ENCODE measurements at places on chromosomes 6 and 20.
A peak's percentile ranks its signal among the peaks of the same experiment; 100 is the strongest.

- DNase-seq, result no peak
These were observed 129.5 kb upstream of the GGTLC1 start for GRCh38 chr20:24118034-24118433.

DNA sequence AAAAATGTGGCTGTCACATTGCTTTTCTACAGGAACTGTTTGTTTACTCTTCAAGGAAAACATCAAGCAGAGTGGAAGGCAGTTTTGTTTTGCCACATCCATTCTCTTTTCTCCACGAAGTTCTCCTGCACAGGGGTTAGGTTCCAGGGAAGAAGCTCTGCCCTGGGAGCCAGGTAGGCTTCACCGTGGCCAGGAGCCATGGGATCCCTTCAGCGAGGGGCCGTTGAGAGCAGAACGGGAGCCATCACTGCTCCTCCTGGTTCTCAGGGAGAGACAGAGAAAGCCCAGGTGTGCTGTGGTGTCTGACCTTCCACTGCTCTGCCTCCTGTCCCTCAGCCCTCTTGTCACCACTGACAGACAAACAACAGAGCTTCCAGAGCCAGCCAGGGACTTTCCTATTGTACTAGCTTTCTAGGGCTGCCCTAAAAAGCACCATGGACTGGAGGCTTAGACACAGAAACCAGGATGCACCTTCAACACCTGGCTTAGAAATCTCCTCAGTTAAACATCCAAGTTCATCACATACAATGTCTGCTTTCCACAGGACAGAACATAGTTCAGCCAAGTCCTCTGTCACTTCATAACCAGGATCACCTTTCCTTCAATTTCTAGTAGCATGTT, 75.6 kb upstream of the SLC22A23 start:
- DNase-seq, result no peak

DNA sequence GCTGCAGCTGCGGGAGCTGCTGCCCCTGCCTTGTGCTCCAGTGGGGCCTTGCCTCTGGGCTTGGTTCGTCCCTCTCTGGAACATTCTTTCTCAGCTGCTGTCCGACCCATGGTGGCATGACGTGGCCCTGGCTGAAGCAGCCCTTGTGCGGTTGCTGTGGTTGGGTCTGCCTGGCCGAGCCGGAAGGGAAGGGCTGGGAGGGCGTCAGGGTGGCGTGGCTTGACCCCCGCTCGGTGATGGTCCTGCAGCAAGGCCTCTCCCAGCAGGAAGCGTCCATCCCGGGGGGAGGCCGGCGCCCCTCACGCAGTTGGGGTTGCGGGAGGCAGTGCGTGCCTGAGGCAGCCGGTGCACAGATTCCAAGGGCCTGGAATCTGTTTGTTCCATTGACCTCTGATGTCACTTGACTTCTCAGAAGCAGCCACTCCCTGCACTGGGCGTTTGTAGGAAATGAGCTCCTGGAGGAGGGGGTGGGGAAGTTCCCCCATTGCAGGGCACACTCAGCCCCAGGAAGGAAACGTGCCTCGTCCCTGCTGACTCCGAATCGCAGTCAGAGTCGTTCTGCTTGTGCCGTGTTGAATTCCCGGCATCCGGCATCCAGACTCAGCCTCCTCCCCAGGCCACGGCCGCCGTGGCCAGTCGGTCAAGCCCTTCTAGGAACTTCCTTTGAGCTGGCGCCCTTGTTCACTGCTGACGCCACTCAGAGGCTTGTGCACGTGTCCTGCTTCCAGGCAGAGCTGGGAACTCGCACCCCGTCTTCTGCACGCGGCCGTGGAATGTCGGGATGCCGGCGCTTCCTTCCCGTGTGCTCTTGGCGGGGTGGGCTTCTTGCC, 9.7 kb upstream of the TNFRSF6B start:
- DNase-seq, result no peak

DNA sequence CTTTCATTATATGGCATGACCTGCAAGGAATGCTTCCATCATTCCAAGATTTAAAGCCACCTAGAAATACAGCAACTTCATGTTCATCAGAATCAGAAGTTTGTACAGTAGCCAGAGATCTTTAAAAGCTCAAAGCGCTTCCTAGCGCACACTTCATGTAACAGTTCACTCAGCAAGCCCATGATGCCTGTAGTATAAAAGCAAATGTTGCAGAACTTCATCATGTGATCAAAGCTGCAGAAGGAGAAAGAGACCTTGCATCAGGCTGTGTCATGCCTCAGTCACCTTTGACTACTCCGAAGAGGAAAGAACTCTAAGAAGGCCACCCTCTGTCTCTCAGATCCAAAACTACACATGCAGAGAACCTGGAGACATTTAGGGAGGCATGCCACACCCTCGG, 78.5 kb downstream of the AGPAT4 start:
- no peak for DNase-seq

DNA sequence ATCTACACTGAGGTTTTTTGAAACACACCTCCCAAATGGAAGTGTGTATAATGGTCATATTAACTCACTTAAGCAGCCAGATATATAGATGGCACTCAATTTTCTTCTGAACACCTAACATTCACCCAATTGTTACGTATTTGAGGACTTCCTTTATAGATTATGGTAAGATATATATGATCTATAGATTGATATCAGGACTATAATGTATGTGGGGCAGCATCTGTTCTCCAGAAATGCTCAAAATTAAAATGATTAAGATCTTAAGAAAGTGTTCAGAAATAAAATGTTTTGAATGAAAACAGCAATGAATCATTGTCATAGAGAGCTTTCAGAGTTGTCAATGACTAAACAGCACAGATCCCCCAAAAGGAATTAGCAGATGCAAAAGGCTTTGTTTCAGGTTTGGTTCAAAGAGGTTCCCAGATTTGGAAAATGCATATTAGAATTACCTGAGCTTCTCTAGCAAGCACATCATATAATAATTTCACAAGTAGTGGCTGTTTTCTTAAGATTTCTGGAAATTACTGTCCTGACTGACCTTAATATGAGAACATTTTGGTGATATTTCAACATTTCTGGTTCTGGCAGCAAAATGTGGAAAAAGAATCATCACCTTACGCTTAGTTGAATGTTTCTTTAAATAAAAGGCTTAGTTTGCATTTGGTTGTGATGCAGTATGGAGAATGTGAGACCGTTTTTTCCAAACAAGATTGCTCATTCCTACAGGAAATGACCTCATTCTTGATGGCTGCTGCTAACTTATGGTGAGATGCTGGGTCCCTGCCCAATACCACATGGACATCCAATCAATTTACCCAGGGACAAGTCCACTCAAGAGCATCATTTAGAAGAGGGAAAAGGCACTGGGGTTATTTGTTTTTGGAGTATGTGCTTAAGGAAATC, 31.5 kb downstream of the TRAF3IP2 start:
- no peak for DNase-seq

- no peak for DNase-seq
These were observed 20.0 kb downstream of the SPAG4 start for GRCh38 chr20:35635652-35636051.

- no peak for DNase-seq
These were observed 5.2 kb downstream of the SIRPA start for GRCh38 chr20:1900321-1900801.

GRCh38 chr6:138987643-138988468, at the start of gene REPS1:
Gene REPS1, minus strand, starts transcription at chr6:138988253. Its CDS starts 571 bp downstream, at chr6:138987682.
- DNase-seq, result peak; percentile 61

DNA sequence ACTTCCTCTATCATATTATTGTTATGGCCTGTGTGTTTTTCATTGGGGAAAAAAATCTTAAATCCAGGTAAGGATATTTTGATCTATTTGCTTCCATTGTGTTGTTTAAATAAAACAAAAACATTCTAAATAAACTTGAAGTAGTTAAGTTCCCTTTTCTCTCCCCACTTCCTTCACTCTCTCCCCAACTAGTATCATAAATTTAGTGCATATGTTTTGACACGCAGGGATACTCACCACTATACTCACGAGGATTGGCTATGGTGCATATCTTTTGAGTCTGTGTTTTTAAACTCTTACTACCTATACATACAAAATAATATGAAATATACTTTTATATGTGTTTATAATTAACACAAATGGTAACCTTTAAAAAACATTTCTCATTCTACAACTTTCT, 5.2 kb downstream of the TTLL9 start:
- DNase-seq, result no peak

GRCh38 chr6:112822769-112823168, 475.6 kb downstream of the RFPL4B start:
- no peak for DNase-seq

DNA sequence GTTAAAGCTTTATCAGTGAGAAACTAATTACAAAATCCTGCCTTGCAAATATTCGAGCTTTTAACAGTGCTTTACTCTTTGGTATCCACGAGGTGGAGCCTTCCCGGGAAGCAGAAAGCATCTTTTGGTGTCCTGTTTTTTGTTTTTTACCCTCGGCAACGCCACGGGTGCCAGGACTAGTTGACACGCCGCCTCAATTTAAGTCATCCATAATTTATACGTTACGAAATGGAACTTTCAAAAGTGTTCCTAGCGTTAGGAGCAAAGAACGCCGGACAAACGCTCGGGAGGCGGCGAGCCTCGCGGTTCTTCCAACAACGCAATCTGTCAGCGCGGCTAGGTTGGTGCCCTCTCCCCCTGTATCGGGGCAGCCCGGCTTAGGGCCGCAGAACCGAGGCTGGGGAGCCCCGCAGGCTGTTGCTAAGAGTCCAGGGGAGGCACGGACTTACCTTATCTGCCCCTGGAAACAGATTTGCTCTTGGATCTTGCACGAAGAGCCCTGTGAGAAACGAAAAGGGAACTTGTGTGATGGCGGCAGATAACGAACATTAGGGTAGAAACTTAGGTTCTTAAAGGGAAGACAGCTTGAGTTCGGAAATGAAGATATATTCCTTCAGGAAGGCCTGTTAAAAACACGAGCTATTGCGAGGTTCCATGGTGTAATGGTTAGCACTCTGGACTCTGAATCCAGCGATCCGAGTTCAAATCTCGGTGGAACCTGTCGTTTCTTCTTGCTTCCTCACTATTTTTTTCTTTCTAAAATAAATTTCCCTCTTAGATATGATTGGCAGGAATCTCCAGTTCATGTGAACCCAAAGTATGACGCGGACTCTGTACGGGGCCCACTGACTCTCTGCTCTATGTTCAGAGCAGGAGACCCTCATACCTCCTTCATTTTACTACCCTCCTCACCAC, 46.2 kb upstream of the ZNF184 start:
- DNase-seq, result peak; percentile 65

DNA sequence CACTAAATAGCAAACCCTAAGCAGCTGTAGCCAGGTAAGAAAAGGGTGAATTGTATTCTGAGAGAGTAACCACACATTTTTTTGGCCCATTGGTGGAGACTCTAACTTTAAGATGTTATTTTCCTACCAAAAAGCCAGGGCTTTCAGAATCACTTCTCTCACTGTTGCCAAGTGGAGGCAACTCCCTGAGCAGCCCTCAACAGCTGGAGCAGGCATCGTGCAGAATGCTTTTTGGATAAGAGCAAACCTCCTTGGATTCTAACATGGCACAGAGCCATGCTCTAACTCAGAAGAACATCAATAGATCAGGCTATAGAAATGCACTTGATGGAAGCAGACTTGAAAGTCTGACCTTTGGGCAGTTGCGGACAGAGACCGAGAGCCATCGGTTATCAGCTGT, 722.2 kb upstream of the CHD6 start:
- no peak for DNase-seq

DNA sequence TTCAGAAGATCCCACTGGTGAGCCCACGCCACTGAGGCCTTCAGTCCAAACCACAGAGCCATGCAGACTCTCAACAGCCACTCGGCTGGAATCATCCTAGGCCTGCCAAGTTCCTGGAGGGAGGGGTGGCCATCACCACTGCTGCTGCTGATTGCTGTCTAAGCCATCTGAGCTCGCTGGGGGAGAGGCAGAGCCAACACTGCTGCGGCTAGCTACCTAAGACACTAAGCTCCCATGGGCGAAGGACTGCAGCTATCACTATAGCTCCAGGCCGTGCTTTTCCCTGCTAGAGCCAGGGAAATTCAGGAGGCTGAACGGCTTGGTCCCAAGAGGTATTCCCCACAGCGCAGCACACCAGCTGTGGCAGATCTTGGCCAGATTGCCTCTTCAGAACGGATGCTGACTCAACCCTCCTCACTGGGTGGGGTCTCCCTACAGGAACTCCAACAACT, 73.6 kb downstream of the TBC1D32 start:
- no peak for DNase-seq

DNA sequence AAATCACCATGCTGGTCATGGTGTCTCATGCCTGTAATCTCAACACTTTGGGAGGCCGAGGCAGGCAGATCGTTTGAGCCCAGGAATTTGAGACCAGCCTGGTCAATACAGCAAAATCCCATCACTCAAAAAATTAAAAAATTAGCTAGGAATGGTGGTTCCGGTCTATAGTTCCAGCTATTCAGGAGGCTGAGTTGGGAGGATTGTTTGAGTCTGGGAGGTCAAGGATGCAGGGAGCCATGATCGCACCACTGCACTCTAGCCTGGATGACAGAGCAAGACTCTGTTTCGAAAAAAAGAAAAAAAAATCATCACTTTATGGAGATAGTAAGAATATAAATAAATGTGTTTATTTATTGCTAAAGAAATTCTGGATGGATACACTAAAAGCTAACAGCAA, 124.1 kb downstream of the RNGTT start:
- no peak for DNase-seq

DNA sequence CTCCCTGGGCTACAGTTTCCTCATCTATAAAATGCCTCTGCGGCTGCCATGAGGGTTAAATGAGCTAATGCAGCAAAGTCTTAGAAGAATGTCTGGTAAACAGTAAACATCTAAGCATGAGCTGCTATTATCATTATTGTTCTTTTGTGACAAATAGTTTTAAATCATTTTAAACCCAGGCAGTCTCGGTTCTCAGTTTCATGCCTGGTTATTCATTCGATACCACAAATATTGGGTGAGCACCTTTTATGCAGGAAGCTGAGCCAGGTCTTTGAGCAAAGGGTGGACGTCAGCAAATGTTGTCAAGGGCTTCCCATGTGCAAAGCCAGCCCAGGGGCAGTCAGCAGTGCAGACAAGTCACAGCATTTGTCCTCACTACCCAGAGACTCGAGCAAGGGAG, 128.7 kb downstream of the NFATC2 start:
- DNase-seq, result peak; percentile 60

DNA sequence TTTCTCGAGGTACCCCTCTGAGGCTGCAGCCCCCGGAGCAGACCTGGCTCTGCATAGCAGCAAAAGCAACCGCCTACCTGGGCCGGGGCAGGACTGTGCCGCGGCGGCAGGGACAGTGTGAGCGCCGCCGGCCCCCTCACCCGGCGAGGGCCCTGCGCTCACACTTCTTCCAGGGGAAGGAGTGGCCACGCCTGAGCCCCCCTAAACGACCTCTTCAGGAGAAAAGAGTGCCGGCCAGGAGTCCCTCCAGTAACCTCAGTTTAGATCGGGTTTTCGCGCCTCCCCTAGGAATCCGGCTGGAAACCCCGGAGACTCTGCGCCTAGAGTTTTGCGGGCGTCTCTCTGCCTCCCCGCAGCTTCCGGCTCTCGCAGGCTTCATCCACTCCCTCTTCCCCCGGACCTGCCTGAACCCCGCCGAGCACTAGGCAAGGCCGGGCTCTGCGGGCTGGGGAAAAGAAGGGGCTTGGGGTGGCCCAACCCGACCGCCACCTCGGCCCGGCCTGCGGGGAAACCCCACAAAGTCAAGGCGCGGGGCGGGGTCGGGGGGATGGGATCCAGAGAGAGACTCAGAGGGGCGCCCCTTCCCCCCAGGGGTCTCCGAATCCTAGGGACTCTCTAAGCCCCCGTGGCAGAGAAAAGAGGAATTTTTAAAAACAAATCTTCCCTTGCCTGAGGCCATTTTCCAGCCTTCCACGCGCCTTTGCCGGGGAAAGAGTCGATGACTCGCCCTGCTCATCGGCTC, 558 bp downstream of the LINC00237 start:
- no peak for DNase-seq

Measured in GM12864 (cell line).